ENCODE measurements at places on chromosomes 1 and 21. TPM values are rescaled to one million over a fixed set of nuclear protein-coding genes. Genes with fewer than 3 reads are reported as not detected.

The CD1D gene
- polyA plus RNA-seq, result not detected

The KRTAP12-2 gene
- not detected for polyA plus RNA-seq

The PADI4 gene
- 3.6 TPM for polyA plus RNA-seq

The POGK gene
- 14.4 TPM for polyA plus RNA-seq

The UBXN11 gene
- polyA plus RNA-seq, result 10.5 TPM

The FAM151A gene
- not detected for polyA plus RNA-seq

The RIMS3 gene
- polyA plus RNA-seq, result 4.3 TPM

The CFHR1 gene
- not detected for polyA plus RNA-seq

The TMEM240 gene
- not detected for polyA plus RNA-seq

The SPEN gene
- polyA plus RNA-seq, result 10.1 TPM

The SYF2 gene
- 82.9 TPM for polyA plus RNA-seq

The SLC25A24 gene
- 7.5 TPM for polyA plus RNA-seq

The VHLL gene
- polyA plus RNA-seq, result not detected

The SPRR1B gene
- not detected for polyA plus RNA-seq

The NUDT4B gene
- polyA plus RNA-seq, result 11.2 TPM

The NBPF20 gene
- 0.60 TPM for polyA plus RNA-seq

The LRRC3 gene
- polyA plus RNA-seq, result 0.06 TPM

The SLC39A1 gene
- 37.4 TPM for polyA plus RNA-seq

The PRUNE1 gene
- 68.8 TPM for polyA plus RNA-seq

The TDRD5 gene
- not detected for polyA plus RNA-seq

The IGSF3 gene
- 0.04 TPM for polyA plus RNA-seq

The PLA2G2C gene
- polyA plus RNA-seq, result not detected

The S100A11 gene
- polyA plus RNA-seq, result 210 TPM

The SUCO gene
- 13.6 TPM for polyA plus RNA-seq

The MAP3K7CL gene
- polyA plus RNA-seq, result 6.8 TPM

The MPL gene
- polyA plus RNA-seq, result not detected

The AGO3 gene
- 11.8 TPM for polyA plus RNA-seq

The HSD3B2 gene
- not detected for polyA plus RNA-seq

The SPRR4 gene
- polyA plus RNA-seq, result not detected

The SEMA4A gene
- 0.06 TPM for polyA plus RNA-seq

The DNALI1 gene
- polyA plus RNA-seq, result not detected

The METTL25B gene
- polyA plus RNA-seq, result 5.1 TPM

The HLCS gene
- polyA plus RNA-seq, result 8.0 TPM

The GSTM1 gene
- 62.4 TPM for polyA plus RNA-seq

The LRRC38 gene
- not detected for polyA plus RNA-seq

The NBPF11 gene
- polyA plus RNA-seq, result 2.6 TPM

The SLAMF9 gene
- not detected for polyA plus RNA-seq

The MEF2D gene
- 4.5 TPM for polyA plus RNA-seq

The RORC gene
- not detected for polyA plus RNA-seq

The SPATA1 gene
- not detected for polyA plus RNA-seq

The FCRLA gene
- polyA plus RNA-seq, result 0.59 TPM

The SLAMF7 gene
- 0.21 TPM for polyA plus RNA-seq

The LCE1D gene
- polyA plus RNA-seq, result not detected

The DDAH1 gene
- not detected for polyA plus RNA-seq

The AMY2A gene
- polyA plus RNA-seq, result not detected

The DCST2 gene
- not detected for polyA plus RNA-seq

The DPT gene
- polyA plus RNA-seq, result not detected

The BSND gene
- polyA plus RNA-seq, result not detected

The TMEM50A gene
- 146 TPM for polyA plus RNA-seq

The S100A16 gene
- polyA plus RNA-seq, result not detected

The RXFP4 gene
- 1.3 TPM for polyA plus RNA-seq

The PEX11B gene
- 57.1 TPM for polyA plus RNA-seq

All from naive thymus-derived CD4-positive, alpha-beta T cell (primary cell).